ENCODE measurements at places on chromosomes 11 and 22.
A peak's percentile ranks its signal among the peaks of the same experiment; 100 is the strongest.

DNA sequence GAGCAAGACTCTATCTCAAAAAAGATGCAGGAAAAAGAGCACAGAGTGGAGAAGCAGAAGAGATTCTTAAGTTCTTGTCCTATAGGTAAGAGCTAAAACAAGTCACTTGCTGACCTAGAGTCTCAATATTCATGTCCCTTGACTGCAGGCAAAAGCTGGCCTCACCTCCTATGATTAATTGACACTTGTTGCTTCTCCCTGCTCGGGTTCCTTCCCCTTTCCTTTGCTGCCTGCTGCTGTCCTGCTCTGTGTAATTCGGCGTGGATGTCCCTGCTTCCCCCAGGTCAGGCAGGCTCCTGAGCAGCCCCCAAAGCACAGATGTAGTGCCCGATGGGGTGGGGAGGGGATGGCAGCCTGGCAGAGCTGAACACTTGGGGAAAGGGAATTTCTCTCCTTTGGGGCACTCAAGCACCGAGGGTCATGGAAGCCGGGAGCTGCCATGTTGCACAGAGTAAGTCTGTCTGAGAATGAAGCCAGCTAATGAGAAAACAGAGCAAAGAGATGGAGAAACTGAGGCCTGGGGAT lies 60.8 kb upstream of the NUP50 start:
- no peak for DNase-seq

DNA sequence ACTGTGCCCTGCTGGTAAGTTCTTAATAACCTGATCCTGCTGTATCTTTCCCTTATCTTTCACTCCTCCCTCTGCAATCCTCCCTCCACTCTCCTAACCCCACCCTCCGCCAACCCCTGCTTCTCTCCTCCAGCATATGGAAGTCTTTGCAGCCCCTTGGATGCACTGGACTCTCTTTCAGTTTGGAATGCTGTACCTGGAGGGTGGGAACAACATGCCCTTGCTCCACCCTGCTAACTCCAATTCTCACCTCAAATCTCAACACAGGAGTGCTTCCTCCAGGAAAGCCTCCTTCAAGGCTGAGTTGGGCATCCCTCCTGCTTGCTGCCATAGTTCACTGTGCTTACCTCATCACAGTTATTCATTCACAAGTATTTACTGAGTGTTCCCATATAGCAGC lies 52.8 kb upstream of the LDLRAD3 start:
- DNase-seq = no peak

DNA sequence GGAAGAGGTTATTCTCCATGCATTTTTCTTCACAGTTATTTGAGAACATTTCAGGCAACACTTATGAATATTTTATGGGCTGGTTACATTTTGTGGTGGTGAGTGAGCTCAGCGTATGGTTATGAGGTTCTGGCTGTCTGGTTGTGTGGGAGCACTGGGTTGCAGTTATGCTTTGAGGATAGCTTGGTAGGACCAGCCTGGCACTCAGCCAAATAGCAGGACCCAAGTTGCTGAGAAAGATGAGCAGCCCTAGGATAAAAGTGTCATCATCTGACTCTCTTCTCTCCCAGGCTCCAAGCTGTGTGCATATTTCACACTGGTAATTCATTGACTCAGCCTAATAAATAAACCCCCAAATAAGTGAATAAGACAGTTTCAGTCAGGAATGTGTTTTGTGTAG lies 8.1 kb upstream of the SRSF8 start:
- DNase-seq = no peak

- DNase-seq = peak; percentile 31
These were observed 7.1 kb upstream of the GRAMD4 start for GRCh38 chr22:46612904-46613605.

DNA sequence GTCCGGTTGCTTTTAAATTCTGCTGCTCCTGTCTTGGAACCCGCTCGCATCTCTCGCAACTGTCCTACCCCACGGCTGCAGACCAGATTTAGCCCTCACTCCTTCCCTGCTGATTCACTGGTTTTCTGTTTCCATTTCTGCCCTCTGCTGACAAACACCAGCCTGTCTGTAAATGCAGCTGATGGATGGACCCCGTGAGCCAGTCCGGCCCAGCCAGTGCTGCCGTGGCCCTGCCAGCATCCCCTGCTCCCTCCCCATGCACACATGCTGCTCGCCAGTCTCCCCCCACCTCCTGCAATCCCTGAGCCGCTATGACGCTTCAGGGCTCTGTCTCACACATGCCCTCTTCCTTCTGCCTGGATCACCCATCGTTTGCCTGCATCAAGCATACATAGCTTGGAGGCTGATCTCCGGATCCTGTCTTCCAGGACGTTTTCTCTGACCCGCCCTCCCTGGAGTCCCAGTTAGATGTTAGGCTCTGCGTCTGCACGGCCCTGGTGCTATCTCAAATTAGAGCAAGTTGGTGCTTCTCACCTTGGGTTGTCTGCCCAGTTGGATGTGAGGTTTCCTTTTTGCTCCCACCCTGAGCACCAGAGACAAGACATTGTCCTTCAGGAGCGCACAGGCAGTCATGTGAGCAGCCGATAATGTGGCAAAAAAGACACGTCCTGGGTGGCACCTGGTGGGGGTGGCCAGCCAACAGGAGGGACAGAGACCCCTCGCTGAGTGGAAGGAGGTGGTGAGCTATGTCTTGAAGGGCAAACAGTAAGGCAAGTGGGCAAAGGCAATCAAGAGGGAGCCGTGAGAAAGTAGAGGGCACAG lies 4.3 kb upstream of the ACR start:
- DNase-seq = no peak

GRCh38 chr11:65588199-65589054 lies 7.2 kb downstream of the KCNK7 start:
- peak; percentile 71 for DNase-seq

GRCh38 chr11:60989093-60989650 lies 17.7 kb downstream of the CD6 start:
- no peak for DNase-seq

DNA sequence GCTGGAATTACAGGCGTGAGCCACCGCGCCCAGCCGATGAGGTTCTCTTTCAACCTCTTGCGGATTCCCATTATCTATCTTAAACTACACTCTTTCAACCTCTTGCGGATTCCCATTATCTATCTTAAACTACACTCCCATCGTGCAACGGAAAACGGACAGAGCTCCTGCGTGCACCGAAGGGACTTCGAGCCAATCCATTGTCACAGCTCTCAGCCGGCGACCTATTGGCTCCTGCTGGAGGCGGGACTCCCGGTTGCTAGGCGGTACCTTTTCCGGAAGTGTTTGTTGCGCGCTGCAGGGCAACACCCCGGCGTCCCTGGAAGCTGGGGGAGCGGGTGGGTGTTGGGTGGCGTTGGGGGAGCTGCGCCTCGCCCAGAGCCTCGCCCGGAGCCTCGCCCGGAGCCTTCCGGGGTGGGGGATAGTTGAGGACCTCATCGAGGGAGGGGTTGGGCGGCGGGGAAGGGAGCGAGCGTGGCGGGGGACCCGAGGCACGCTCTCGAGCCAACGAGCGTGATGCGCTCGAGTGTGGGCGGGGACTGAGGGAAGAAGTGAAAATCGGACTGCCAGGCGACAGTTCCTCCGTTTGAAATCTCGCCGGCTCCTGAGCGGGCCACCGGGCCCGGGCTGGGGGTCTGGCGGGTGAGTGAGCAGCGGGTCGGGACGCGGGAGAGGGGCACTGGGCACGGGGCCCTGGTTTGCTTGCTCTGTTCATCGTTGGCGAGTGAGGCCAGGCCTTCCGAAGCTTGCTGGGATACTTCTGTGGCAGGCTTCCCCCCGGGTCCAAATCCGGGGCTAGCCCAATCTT lies at the start of gene CEP164:
Gene CEP164 (plus strand): TSS at position 288 of the 808 bp plus-strand sequence. CDS start 10,733 bp downstream, outside the sequence.
- DNase-seq = peak; percentile 85

DNA sequence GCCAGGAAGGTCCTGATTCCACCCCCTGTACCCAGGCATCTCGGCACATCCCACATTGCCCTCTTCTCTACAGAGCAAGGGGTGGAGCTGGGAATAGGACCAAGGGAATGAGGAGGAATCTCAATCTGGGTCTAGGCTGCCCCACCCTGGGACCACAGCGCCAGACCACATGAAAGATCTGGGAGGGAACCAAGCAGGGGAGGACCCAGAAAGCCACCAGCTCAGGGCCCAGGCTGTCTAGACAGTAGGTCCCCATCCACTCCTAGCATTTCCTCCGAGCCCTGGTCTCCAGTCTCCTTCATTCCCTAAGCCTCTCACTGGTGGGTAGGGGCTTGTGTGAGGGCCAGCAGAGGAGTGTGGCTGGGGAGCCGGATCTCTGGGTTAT lies 11.6 kb downstream of the PHLDB1 start:
- no peak for DNase-seq

DNA sequence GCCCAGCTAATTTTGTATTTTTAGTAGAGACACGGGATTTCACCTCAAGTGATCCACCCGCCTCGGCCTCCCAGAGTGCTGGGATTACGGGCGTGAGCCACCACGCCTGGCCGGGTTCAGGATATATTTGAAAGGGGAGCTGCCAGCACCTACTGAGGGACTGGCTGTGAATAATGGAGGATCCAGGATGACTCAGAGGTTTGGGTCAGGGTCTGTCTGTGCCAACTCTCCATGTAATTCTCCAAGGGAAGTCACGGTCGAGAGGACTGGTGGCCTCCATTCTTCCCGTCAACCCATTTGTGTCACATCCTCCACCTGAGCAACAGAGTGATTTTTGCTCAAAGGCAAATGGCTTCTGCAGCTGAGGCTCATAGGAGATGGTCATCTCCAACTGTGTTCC lies 3.6 kb upstream of the ARRB1 start:
- DNase-seq = no peak

GRCh38 chr22:42279425-42280020 lies 9.1 kb upstream of the TCF20 start:
- DNase-seq = no peak

- DNase-seq = peak; percentile 34
These were observed 592 bp upstream of the CTSC start for GRCh38 chr11:88337987-88338668.

GRCh38 chr22:36574728-36575127 lies 45.8 kb upstream of the EIF3D start:
- DNase-seq = no peak

DNA sequence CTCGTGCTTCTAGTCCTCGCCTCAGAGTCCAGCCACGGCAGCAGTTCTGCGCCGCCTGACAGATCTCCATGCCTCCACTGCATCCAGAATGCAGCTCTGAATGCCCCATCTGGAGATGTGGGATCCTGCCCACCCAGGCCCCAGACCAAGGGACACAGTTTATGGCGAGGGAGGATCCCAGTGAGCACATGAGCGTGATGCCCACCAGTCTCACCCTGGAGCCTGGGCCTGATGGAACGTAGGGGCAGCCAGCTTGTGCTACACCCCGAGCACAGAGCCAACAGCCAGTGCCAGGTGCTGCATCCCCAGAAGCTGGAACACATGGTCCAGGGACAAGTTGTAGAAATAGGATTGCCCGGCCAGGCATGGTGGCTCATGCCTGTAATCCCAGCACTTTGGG lies 10.4 kb downstream of the IGLL1 start:
- DNase-seq = no peak

Data from stimulated activated CD4-positive, alpha-beta T cell treated with anti-CD3 and anti-CD28 coated beads, Interleukin-2, amount 100 ng/mL, for 48 hours (primary cell).